Activated B cell treated with CpG ODN at 0.5 μM for 24 hours (primary cell): ENCODE measurements at places on chromosomes 16 and 17.

DNA sequence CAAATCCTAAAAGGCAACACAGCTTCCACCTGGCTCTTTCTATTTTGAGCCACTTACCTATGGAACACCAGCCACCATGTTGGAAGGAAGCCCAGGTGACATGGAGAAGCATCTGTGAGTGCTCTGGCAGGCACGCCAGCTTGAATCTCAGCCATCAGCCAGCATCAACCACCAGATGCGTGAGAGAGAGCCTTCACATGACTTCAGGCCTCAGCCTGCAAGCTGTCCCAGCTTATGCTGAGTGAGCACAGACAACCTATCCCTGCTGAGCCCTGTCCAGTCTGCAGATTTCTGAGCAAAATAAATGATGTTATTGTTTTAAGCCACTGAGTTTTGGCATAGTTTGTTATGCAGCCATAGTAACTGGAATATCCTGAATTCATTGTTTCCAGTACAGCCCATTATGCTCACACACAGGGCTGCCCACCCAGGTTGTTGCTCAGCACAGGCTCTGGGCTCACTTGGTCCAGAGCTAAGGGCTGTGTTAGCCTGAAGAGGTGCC lies 35.1 kb downstream of the TMEM238L start:
- no peak for DNase-seq

GRCh38 chr17:56595108-56595418 lies 1.6 kb downstream of the NOG start:
- no peak for DNase-seq

GRCh38 chr17:65305778-65306177 lies 168.6 kb downstream of the RGS9 start:
- no peak for DNase-seq

DNA sequence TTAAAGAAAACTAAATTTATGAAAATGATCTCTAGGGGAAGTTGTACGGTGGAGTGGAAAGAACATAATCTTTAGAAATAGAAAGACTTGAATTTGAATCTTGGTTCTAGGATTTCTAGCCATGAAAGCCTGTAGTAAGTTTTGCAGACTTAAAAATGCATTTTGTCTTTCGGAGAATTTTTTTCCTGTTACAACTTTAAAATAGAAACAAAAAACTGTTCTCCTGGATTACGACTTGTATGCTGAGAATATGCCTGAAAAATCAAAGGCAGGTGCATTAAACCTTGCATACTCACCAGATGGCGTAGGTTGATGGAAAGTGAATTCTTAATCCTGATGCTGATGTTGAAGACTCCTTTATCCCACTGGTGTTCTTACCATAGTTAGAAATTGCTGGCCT lies 7.5 kb upstream of the MPHOSPH6 start:
- DNase-seq = no peak

DNA sequence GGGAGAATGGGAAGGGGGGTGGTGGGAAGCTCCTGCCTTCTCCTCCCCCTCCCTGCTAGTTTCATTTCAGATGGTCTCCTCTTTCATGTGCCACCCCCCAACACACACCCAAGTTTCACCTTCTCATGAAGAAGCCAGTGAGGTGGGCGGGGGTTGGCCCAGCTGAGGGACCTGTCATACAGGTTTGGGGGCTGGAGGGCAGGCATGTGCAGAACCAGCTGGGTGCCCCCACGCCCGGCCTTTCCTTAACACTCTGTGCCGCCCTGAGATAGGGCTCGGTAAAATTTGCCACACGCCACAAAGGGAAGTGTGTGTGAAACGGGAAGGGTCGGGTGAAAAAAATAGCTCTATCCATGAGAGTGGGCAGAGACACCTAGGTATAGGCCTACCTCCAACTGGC lies 57.4 kb downstream of the PIPOX start:
- DNase-seq = no peak

GRCh38 chr17:10033959-10034358 lies 128.9 kb upstream of the RCVRN start:
- DNase-seq = no peak
